IMR-90 (cell line): ENCODE measurements at places on chromosomes 16 and 17.
A peak's percentile ranks its signal among the peaks of the same experiment; 100 is the strongest.

GRCh38 chr17:75565066-75565465 lies 22.5 kb upstream of the MYO15B start:
- H3K36me3 ChIP-seq, result no peaks in the 10 kb centered on the region
- H3K4me3 ChIP-seq, result no peak overlapping the region
- peak; percentile 15 for DNase-seq
- peaks cover 35% of the 10 kb centered on the region for H3K27me3 ChIP-seq

DNA sequence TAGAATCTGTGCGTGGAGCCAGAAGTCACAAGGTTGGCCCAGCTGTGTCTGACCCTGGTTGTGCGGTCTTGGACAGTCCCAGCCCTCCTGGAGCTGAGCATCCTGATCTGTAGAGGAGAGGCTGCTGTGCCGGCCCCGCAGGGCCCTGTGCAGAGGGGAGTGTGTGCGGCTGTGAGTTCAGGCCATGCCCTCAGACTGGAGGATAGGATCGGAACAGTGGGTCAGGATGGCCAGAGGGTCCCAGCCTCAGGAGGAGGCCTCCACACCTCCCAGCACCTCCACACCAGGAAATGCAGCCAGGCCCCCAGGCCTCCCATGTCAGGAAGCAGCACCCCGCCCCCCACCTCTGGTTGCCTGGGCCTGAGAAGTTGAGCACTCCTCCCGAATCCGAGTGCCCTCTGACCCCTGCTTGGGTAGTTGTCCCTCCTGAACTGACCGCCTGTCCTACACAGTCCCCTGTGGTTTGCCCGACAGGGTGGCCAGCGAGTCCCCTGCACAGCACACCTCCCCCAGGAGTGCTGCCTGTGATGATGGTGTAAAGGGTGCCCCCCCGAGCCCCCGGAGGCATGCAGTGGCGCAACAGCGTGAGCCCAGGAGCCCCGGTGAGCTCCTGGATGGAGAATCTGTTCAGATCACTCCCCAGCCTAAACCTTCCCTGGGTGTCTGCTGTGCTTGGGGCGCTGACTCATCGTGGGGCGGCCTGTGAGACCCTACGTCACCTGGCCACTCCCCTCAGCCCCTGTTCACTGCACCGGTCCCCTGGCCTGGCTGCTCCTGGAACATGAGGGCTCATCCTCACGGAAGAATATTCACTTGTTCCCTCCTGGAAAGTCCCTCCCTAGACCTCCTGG lies 285.2 kb downstream of the SEC14L1 start:
- H3K4me3 ChIP-seq, result no peak overlapping the region
- peak; percentile 87 for DNase-seq
- H3K4me1 ChIP-seq, result peaks cover 76% of the 10 kb centered on the region

GRCh38 chr17:18971801-18972200 lies 19.8 kb downstream of the SLC5A10 start:
- H3K27ac ChIP-seq, result no peak overlapping the region
- peaks cover 32% of the 10 kb centered on the region for H3K36me3 ChIP-seq
- no peaks in the 10 kb centered on the region for H3K27me3 ChIP-seq
- H3K4me3 ChIP-seq, result no peak overlapping the region
- H3K4me1 ChIP-seq, result peaks cover 11% of the 10 kb centered on the region
- DNase-seq, result no peak

DNA sequence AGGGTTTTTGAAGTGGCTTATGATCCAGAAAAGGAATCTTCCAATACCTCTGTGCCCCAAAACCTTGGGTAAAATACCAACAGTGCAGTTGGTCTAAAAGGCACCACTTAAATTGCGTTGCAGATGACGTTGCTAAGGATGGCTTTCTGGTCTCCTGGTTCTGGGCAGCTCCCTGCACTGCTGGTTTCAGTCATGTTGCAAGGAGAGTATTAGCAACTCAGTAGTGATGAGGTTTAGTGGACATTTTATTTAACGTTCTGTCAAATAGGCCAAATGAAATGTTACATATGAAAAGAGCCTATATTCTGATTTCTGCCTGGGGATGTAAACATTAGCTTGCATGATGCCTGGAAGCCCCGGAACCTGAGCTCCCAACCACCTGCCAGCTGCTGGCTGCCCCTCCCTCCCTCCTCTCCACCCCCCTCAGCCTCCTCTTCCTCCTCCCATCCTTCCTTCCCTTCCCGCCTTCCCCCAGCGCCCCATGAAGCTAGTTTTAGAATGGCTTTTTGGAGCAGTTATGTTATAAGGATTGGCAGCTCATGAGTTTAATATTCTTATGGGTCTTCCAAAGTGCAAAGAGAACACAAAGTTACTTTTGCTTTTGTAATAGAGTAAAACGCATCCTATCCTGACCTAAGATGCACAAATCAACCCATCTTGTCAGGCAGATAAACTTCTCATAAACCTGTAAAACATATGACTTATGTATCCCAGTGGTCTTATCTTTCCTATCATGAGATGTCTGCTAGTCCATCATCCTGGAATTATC lies 20.7 kb downstream of the CD7 start:
- peaks cover 26% of the 10 kb centered on the region for H3K4me1 ChIP-seq
- no peaks in the 10 kb centered on the region for H3K27me3 ChIP-seq
- no peak overlapping the region for H3K4me3 ChIP-seq
- peak overlapping the region; percentile 98 for H3K27ac ChIP-seq
- DNase-seq, result no peak
- no peaks in the 10 kb centered on the region for H3K36me3 ChIP-seq

DNA sequence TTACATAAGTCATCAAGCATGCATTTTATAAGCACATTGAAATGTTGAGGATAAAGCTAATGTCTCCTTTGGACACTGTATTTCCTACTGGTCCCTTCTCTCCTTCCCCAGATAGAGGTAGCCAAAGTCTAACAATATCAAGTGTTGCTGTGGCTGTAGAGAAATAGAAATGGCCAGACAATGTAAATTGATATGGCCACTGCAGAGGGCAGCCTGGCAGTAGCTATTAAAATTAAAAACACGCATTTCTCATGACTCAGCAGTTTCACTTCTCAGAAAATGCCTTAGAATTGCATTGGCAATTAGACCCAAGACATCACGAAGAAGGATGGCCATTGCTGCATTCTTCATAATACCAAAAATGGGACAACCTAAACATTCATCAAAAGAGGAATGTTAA lies 46.8 kb upstream of the MRTFB start:
- H3K27ac ChIP-seq, result no peak overlapping the region
- H3K4me1 ChIP-seq, result no peaks in the 10 kb centered on the region
- H3K36me3 ChIP-seq, result no peaks in the 10 kb centered on the region
- H3K27me3 ChIP-seq, result peaks cover 8% of the 10 kb centered on the region
- DNase-seq, result no peak

- H3K27ac ChIP-seq, result peak overlapping the region; percentile 74; the same call in 1 of the 2 replicates
- peaks cover 2% of the 10 kb centered on the region; the same call in 1 of the 2 replicates for H3K27me3 ChIP-seq
- H3K4me1 ChIP-seq, result no peaks in the 10 kb centered on the region
- no peaks in the 10 kb centered on the region for H3K36me3 ChIP-seq
- peak; percentile 6 for DNase-seq
Observed at GRCh38 chr17:6936370-6937028, 59.4 kb upstream of the ALOX12 start.

GRCh38 chr16:23082161-23082788 lies 67.0 kb downstream of the USP31 start:
- H3K36me3 ChIP-seq, result peaks cover 12% of the 10 kb centered on the region
- DNase-seq, result no peak
- no peaks in the 10 kb centered on the region for H3K4me1 ChIP-seq
- no peak overlapping the region for H3K27ac ChIP-seq

- H3K36me3 ChIP-seq, result no peaks in the 10 kb centered on the region
- H3K4me1 ChIP-seq, result peaks cover 26% of the 10 kb centered on the region
Observed at GRCh38 chr17:72684405-72685020, 408.0 kb downstream of the SLC39A11 start.
